Lung (tissue), 17 donors: ENCODE measurements at places on chromosomes 3 and 15. TPM values are rescaled to one million over a fixed set of nuclear protein-coding genes. Genes with fewer than 3 reads are reported as not detected.
A peak's percentile ranks its signal among the peaks of the same experiment; 100 is the strongest.

GRCh38 chr3:151327571-151328198, 1.7 kb downstream of the P2RY13 start:
- DNase-seq = peak; percentile 43

DNA sequence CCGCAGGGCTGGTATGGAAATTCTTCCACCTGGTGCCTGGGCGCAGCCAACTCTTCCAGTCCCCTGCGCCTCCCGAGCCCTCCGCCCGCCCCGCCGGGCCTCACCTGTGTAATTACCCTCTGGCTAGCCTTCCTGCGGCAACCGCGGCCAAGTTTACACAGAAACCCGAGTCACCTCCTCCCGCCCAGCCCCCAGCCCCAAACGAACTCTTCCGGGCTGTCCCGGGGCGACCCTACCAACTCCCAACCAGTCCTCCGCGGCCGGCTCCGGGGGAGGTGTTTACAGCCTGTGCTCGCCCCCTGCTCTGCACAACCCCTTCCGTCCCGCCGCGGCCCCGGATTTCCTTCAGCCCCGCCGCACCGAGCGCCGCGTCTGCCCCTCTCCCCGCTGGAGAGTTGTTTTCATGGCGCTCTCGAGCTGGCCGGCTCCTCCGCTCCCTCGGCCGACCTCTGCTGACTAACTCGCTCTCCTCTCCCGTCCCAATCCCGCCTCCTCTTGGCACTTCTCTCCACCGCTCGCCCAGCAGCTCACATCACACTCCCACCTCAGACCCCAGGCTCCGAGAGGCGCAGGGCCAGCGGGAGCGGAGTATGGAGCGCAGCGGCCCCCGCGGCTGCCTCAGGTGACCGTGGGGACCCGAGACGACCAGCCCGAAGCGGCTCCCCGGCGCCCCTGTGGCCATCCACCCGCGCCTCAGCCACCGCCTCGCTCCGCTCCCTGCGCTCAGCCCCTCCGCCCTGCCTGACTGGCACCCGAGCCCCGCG, 538 bp downstream of the ATOSA start:
- DNase-seq = peak; percentile 74

GRCh38 chr3:108333961-108334360, 37.6 kb downstream of the HHLA2 start:
- no peak for DNase-seq

GRCh38 chr3:71476950-71477349, 106.6 kb downstream of the FOXP1 start:
- no peak for DNase-seq

- DNase-seq = no peak
These were observed 258.3 kb downstream of the DIPK2A start for GRCh38 chr3:144229953-144230352.

DNA sequence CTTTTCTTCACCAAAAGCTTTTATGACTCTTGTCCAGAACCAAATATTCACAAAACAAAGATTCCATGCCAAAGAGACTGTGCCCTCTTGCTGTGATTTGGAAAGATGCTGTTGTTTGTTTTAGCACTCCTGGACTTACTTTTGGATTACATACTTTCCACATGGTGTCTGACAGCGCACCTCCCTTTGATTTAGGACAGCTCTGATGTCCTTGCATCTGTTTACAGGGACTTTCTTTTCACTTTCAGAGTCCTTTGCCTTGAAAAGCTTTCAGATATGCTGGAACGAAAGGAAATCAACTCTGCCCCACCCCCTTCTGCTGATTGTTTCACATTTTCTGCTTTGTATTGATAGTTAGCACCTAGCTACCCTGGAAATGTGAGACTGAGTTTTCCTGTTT, 133.0 kb upstream of the NR2E3 start:
- no peak for DNase-seq

GRCh38 chr3:56059731-56060130, 408.5 kb downstream of the ERC2 start:
- peak; percentile 43 for DNase-seq

GRCh38 chr3:38454178-38454883, 641 bp downstream of the ACVR2B start:
- DNase-seq = peak; percentile 35

DNA sequence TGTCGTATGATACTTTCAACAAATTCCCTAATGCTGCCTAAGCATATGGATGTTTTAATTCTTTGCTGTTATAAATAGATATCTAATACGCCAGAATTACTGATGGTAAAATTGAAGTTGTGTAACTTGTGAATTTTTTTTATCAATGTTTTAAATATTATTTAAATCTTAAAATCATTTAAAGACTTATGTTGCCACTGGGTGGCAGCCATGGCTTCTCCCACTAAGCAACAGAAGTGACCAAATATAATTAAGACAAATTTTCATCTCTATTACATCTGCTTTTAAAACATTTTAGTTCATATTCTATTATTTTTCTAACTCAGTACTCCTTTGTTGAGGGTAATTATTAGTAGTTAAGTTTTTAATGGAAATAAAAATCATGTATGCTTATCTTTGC, 8.1 kb upstream of the IL20RB start:
- no peak for DNase-seq

GRCh38 chr15:66566963-66567531, 1.2 kb upstream of the LCTL start:
- peak; percentile 78 for DNase-seq

- no peak for DNase-seq
These were observed 127.8 kb downstream of the SYNPR start for GRCh38 chr3:63405882-63406281.

DNA sequence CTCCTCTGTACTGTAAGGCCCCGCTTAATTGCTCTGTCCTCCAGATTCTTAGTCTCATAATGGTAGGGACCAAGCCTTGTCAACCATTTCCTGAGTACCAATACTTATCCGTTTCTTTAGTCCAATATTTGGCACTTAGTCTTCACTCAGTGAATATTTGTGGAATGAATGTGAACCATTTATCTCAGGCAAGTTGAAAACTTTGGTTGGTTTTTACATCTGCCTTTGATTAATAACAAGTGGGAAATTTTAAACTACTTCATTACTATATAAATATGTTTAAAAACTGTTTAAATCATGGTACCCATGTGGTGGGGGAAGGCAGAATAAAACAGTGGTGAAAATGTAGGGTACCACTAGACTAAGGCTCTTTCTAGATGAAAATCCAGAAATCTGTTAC, 15.2 kb downstream of the CA12 start:
- DNase-seq = no peak

- DNase-seq = no peak
These were observed 101.0 kb downstream of the DNASE1L3 start for GRCh38 chr3:58109752-58110151.

DNA sequence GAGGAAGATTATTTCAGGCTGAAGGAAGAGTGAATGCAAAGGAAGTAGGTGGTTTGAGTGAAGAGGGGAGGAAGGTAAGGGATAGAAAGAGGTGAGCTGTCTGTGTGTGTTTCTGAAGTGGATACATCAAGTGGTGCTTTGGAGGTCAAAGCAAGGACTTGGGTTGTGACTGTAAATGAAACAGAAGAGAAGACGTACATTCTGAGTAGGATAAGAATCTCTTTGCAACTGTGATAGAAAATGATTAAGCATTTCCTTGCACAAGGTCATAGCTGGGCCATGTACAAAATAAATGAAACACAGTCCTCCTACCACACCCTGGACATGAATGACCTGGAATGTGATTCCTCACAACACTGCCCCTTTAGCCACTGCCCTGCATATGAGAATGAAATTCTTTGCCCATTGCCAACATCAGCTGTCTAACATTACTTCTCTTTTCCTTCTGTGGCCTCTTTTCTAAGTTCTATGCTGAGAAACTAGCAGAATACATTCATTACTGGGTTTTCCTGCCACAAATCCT, 28.3 kb upstream of the MINDY4B start:
- no peak for DNase-seq

GRCh38 chr3:8152821-8153418, 348.7 kb upstream of the LMCD1 start:
- no peak for DNase-seq

DNA sequence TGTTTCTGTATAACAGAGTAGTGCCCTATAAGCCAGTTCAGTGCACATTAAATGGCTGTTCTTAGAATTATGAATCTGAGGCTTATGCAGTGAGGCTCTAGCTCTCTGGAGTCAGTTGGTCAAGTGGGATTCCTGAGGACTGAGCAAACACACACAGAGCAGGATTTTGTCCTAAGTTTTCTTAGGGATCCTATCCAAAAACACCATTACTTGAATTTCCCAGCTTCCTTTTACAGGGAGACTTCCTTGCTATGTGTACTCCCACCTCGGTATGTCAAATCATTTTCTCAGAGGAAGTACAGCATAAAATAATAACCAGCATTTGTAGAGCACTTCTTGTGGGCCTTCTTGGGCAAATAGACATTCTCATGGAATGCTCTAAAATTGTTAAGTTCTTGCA, 63.1 kb upstream of the GOLGA6B start:
- DNase-seq = no peak

- no peak for DNase-seq
These were observed 510.1 kb upstream of the CFAP20DC start for GRCh38 chr3:59559721-59560435.

- no peak for DNase-seq
These were observed 23.3 kb upstream of the MYO5C start for GRCh38 chr15:52318729-52319500.

- DNase-seq = peak; percentile 75
These were observed 57.5 kb upstream of the HERC1 start for GRCh38 chr15:63891079-63891767.

DNA sequence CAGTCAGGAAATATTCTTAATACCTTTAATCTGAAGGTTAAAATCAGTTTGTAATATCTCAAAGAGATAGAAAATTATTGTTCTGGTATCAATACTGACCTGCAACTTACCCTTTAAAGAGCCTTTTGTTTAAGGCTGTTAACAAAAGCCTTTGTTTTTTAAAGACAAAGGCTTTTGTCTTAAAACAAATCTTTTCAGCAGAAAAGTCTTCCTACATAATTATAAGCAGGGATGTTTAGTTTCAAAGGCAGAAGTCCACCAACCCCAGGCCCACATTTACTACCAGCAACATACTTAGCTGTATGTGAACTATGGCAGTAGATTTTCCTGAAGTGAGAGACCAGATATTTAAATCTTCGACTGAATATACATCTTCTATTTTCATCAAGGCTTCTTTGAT, 36.2 kb downstream of the SLC30A4 start:
- no peak for DNase-seq

DNA sequence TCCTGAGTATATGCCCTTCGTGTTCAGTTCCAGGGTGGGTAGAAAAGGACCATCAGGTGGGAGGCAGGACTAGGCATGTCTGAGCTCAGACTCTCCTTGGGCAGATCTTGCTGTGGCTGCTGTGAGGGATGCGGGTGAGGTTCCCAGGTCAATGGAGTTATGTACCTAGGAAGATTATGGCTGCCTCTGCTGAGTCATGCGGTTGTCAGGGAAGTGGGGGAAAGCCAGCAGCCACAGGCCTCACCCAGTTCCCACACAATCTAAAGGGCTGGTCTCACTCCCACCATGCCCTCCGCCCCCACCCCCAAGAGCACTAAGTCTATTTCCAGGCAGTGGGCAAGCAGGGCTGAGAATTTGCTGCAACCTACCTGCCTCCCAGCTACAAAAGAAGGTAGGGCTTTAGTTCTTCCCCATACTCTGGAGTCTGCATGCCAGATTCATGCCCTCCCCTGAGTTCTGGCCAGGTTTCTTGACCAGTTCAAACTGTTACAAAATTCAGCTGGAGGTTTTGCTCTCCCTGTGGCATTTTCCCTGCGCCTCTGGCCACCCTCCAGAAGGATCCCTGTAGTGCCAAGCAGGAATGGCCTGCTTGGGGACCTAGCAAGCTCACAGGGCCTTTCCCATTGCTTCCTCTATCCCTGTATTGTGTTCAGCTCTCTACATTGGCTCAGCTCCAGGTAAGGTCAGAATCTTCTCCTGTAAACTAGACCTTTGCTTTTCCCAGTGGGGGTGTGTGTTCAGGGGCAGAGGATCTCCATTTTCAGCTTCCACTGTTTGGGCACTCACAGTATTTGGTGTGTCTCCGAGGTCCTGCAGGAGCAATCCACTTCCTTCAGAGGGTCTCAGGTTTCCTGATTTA, 12.7 kb upstream of the TMCO5A start:
- no peak for DNase-seq

DNA sequence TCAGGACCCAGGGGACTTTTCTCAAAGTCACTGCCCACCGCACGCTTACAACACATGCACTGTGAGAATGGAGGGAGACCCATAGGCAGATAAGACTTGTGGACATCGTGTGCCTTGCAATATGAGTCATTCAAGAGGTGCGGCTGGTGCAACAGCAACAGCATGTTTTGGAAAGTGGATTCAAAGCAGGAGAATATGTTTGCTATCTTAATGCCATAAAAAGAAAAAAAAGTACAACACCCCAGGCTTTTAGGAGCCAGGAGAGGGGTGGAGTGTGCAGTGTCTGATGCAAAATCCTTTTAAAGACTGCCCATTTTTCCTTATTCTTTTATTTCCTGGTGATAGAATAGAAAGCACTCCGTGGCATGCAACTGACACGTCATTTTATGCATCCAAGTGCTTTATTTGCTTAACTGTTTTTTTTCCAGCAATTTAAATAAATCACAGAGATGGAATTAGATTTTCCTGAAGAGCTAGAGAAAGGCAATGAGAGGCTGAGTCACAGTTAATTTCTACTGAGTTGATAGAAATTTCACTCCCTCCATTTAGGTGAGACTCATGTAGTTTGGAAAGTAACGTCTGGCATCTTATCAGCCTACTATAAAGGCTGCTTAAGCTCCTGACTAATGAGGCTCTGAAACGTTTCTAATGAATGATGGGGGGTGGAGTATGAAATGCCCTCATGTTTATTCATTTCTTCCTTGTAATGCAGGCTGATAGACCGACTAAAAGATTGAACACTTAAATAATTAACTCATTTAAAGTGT, 96.4 kb downstream of the NSUN3 start:
- DNase-seq = no peak

DNA sequence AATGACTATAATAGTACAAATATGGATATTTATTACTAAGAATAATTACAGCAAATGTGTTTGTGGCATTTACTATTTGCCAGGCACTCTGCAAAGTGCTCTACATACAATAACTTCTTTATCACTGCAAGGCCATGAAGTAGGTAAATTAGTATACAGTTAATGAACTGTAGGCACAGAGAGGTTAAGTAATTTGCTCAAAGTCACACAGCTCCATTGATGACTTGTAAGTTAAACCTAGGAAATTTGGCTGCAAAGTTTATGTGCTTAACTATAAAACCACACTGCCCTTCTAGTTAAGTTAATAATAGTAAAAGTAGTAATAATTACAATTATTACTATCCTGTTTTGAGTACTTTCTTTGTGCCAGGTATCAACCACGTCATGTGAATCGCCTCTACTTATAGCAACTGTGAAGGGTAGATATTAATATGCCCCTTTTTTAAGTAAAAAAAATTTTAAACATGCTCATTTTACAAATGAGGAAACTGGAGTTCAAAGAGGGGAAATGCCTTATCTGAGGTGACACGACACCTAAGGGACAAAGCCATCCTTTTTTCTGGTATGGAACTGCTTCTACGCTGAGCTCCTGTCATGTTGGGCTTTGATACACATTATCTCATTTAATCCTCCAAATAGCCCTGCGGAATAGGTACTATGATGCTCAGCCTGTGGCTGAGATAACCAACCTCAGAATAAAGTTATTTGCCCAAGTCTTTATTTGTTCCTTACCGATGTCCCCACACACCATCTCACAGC, 8.5 kb downstream of the BHLHE40 start:
- no peak for DNase-seq

FSD2 gene
- not detected for total RNA-seq

TYRO3 gene
- total RNA-seq = 13.8 TPM

ITIH4 gene
- 7.5 TPM for total RNA-seq

SLCO2A1 gene
- total RNA-seq = 131 TPM

GTPBP8 gene
- 20.6 TPM for total RNA-seq

UROC1 gene
- 0.09 TPM for total RNA-seq

LTF gene
- 102 TPM for total RNA-seq

EXD1 gene
- 0.15 TPM for total RNA-seq

GATM gene
- 6.3 TPM for total RNA-seq

SLC22A13 gene
- total RNA-seq = not detected
